ENCODE measurements at places on chromosomes 13 and 19. TPM values are rescaled to one million over a fixed set of nuclear protein-coding genes. Genes with fewer than 3 reads are reported as not detected.

Gene ZSWIM9
- polyA plus RNA-seq, result 12.5 TPM

GRCh38 chr19:46926170-46927071, 65.6 kb downstream of the ARHGAP35 start:
- peak; percentile 64 for DNase-seq

DNA sequence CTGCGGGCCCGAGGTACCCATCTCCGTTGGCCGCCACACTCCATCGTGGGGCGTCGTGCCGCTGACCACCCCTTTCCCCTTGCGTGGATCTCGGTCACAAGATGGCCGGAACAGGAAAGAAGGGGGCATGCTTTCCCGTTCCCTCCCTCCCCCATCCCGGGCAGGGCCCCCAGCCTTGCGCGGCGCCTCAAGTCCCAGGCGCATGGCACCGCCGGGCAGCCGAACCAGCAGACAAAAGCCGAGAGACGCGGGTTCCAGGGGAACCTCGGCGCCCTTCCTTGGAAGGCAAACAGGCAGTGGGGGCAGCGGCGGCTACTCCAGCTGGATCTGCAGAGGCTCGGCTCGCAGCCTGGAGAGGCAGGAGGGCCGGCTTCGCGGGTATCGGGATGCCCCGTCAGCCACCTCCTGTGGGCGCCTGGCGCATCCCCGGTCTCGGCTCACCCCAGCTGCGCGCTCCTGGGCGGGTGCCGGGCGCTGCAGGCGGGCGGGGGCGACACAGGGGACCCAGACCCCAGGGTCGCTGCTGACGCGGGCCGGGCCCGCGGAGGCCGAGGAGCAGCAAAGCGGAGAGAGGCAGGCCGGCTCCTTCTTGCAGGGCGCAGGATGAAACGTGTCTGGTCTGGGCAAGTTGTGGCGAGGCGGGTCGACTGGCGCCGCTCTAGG, 439 bp downstream of the DZIP1 start:
- peak; percentile 68 for DNase-seq

Gene CACNG7
- polyA plus RNA-seq, result 27.2 TPM

Gene CCDC122
- 2.2 TPM for polyA plus RNA-seq

- DNase-seq, result no peak
These were observed 846 bp upstream of the PRKACA start for GRCh38 chr19:14118165-14119051.

Gene C19orf67
- not detected for polyA plus RNA-seq

DNA sequence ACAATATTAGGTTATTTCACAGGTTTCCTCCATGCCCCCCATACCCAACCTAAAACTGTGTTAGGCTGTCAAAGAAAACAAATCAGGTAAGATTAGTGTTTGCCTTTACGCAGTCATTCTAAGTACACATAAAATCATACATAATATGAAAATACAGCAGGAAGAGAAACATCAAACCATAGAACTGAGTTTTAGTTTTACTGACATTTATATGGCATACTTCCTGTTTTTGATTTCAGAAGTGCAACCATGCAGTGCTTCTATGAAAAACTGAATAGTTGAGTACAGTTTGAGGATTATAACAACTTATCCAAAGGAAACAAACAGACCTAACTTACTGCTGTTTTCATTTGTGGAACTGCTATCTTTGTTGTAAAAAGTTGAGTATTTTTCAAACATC, 91.3 kb downstream of the KCNRG start:
- DNase-seq, result no peak

DNA sequence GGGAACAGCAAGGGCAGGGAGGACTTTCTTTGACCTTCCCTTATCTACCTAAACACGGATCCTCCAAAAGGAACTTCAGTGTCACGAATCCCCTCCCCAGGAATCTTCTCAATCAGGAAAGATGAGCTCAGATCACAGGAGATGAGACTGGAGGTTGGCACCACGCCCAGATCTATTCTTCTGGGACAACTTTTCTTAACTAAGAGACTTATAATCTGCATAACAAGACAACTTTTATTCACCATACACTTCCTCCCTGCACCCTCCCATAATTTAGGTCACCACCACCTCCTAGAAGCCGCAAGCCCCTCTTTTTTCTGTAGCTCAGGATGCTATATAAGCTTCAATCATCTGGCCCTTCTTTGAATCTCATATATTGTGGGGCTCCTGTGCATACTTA, 19.2 kb upstream of the AKT2 start:
- no peak for DNase-seq

GRCh38 chr19:39518458-39518857, 3.5 kb downstream of the SELENOV start:
- DNase-seq, result no peak

DNA sequence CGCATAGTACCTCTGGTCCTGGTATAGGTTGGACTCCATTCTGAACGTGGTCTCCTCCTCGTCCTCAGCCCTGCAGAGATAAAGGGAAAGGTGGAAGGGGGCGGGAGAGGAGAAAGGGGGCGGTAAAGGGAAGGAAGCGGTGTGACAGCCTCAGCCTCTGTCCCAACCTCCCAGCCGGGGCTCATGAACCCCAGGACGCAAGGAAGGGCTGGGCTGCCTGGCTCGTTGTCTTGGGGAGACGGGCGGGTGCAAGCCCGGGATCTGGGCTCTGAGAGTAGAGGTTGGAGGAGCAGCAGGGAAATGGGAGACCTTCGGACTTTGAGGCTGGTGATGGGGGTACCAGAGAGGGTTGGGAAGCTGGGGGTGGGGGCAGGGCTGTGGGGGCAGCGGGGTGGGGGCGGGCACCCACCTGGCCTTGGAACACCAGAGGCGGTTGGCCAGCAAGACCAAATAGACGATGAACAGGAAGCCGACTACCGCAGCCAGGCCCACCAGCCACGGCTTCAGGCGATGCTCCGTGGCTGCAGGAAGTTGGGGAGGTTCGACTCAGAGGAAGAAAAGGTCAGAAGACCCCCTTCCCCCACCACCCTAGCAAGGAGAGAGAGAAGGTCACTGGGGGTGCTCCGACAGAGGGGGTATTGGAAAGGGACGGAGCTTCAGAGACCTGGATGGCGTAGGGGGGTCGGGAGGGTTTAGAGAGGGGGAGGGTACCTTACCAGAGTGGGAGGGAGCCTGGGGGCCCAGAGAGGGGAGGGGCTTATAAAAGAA, 1.7 kb downstream of the SMIM24 start:
- no peak for DNase-seq

DNA sequence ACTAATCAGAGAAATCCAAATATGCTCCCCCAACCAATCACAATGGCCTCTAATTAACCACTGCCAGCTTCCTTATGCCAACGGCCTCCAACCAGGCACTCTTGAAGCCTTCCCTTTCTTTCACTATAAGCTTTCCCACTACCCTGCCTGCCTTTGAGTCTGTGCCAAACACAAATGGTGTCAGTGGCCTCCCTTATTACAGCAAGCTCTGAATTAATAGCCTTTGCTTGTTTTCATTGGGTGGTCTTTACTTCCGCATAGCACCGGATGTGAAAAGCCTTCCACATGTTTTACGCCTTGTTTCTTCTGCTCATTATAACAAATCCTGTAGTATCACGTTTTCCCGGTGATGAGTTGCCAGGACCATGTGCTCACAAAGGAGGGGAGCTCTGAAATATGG, 1.4 kb upstream of the EDDM13 start:
- DNase-seq, result peak; percentile 65

GRCh38 chr13:76872675-76873074, 13.5 kb downstream of the KCTD12 start:
- DNase-seq, result no peak
